ENCODE measurements at places on chromosomes 5 and 9. TPM values are rescaled to one million over a fixed set of nuclear protein-coding genes. Genes with fewer than 3 reads are reported as not detected.
A peak's percentile ranks its signal among the peaks of the same experiment; 100 is the strongest.

Gene TMEFF1
- 0.05 TPM for polyA plus RNA-seq

Gene SLC9A3
- 1.5 TPM for polyA plus RNA-seq

Gene FRRS1L
- polyA plus RNA-seq: under 0.01 TPM

DNA sequence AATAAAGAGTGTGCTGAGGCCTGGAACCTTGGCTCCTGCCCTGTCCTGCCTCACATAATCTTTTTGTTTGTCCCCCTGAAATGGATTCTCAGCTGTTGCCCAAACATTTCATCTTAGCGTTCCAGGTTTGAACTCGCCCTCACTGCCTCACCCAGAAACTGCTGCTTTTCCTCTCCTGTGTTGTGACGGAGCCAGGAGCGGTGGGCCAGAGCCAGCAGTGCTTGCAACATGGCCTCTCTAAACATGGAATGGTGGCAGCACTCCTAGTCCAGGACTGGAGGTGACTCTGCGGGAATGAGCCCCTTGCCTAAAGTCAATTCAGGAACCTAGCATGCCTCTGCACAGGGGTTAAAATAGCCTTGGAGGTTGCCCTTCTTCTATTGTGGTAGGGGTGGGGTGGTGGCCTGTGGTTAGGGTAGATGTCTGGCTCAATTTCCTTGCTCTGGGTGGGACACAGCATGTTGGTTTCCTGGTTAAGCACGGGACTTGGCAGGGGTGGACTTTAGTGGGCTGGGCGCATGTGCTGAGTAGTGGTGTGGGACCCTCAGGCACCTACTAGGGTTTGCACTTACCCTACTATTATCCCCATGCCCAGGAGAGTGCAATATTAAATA lies 101.6 kb downstream of the SLC25A46 start:
- H3K4me1 ChIP-seq: no peaks in the 10 kb centered on the region
- no peaks in the 10 kb centered on the region for H3K36me3 ChIP-seq
- DNase-seq: no peak
- H3K27me3 ChIP-seq: no peaks in the 10 kb centered on the region

GRCh38 chr5:179801304-179802206 lies 5.1 kb downstream of the MGAT4B start:
- no peaks in the 10 kb centered on the region for H3K27me3 ChIP-seq
- H3K4me3 ChIP-seq: no peak overlapping the region
- peaks cover 37% of the 10 kb centered on the region for H3K36me3 ChIP-seq

GRCh38 chr5:135538261-135538660 lies 2.5 kb upstream of the NEUROG1 start:
- H3K27me3 ChIP-seq: peaks cover 90% of the 10 kb centered on the region
- H3K27ac ChIP-seq: no peak overlapping the region
- no peak overlapping the region for H3K4me3 ChIP-seq

- H3K4me1 ChIP-seq: no peaks in the 10 kb centered on the region
- no peak overlapping the region for H3K4me3 ChIP-seq
- H3K27ac ChIP-seq: no peak overlapping the region
These were observed 810.1 kb upstream of the WWC1 start for GRCh38 chr5:167481345-167481744.

DNA sequence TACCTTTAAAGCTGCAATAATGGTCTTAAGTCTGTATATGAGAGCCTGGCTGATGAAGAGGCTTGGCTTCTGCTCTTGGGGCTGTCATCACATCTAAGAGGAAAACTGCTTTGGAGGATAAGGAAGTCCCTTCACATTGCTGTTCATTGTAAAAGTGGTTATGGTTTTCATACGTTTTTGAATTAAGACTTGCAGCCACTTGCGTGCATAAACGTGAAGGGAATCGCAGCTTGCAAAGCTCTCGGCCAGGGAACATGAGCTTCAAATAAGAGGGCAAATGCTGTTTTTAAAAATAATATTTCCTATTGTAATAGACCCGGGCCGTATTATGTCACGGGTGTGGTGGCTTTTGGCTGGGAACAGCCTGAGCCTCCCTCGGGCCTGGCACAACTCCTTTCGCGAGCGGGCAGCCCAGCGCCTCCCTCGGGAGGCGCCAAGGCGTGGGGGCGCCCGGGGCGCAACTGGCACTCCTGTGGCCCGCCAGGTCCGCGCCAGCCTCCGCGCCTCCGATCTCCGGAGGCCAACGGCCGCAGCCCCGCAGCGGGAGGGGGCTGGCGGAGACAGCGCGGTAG lies 538 bp upstream of the ARHGEF28 start:
- H3K27ac ChIP-seq: peak overlapping the region; percentile 84
- H3K27me3 ChIP-seq: peaks cover 10% of the 10 kb centered on the region
- H3K36me3 ChIP-seq: no peaks in the 10 kb centered on the region
- no peak for DNase-seq
- H3K4me1 ChIP-seq: peaks cover 27% of the 10 kb centered on the region

DNA sequence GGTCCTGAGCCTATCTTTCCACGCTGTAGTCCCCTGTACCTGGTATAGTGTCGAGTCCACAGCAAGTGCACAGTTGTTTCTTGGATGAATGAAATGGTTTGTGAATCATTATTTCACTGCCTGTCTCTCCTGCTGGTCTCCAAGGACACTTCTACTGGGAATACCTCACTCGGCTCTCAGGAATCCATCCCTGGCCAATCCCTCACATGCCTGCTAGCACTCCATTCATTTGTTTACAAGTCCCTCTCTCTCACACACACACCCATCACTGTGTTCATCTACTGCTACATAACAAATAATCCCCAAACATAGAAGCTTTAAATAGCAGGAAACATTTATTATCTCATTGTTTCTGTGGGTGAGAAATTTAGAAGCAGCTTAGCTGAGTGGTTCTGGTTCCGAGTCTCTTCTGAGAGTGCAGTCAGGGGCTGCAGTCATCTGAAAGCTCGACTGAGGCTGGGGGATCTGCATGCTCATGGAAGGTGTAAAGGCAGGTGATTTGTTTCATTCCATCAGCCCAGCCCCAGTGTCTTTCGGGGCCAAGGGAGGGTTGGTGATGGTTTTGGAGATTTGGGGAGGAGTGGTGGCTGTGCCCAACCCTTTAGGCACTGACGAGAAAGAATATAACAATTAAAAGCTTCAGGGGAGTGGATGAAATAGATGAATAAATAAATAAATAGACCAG lies 132.7 kb upstream of the IER5L start:
- no peak overlapping the region for H3K4me3 ChIP-seq
- no peak overlapping the region for H3K27ac ChIP-seq
- no peaks in the 10 kb centered on the region for H3K27me3 ChIP-seq
- peaks cover 2% of the 10 kb centered on the region for H3K4me1 ChIP-seq
- peak; percentile 6 for DNase-seq
- H3K36me3 ChIP-seq: no peaks in the 10 kb centered on the region

GRCh38 chr5:151110992-151111391 lies 30.2 kb upstream of the TNIP1 start:
- H3K4me1 ChIP-seq: peaks cover 21% of the 10 kb centered on the region
- no peak overlapping the region for H3K4me3 ChIP-seq
- peak; percentile 8 for DNase-seq
- peak overlapping the region; percentile 5 for H3K27ac ChIP-seq
- no peaks in the 10 kb centered on the region for H3K27me3 ChIP-seq

DNA sequence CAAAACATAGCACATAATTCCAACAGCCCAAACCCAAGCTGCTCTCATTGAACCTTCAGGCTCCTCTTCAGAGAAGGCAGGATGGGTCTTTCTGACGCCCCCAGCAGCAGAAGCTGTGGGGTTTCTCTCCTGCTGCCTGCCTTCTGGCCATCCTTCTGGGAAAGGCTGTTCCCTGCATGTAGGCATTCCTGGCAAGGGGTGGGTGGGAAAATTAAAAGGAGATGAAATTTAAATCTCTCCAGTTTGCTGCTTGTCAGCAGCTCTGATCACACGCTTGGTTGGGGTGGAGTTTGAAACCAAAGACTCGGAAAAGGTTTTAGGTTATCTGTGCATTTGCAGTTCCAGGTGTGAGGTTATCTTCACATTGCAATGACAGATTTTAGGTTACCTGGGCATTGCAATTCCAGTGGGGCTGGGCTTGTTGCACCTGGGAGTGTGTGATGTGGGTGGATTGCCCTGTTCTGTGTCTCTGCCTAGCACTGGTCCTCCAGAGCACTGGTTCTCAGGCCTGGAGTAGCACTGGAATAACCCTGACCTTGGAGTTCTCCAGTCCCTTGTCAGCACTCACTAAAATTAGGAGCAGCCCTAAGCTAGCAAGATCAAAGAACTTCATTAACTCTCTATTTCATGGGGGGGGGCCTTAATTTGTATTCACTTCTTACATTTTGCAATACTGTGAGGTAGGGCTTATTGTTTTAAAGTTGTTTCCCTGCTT lies 109.7 kb downstream of the PDZD2 start:
- DNase-seq: no peak
- H3K36me3 ChIP-seq: no peaks in the 10 kb centered on the region
- H3K27ac ChIP-seq: no peak overlapping the region

DNA sequence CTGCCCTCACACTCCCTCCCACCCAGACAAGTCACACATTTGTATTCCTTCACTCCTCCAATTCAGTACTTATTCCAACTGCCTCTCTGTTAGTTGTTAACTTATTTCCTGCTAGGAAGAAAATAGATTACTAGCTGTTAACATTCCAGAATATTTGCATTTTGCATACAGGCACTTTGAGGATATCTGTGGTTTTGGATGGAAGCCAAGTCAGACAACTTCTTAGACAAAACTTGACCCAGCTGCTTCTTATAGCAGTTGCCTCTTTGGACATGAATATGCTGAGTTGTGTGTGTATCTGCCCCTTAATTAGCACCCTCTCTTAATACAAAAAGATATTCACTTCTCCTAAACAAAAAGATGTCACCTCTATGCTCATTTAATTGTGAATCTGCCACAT lies 1280.6 kb upstream of the ACO1 start:
- H3K4me3 ChIP-seq: no peak overlapping the region
- H3K27me3 ChIP-seq: no peaks in the 10 kb centered on the region
- no peaks in the 10 kb centered on the region for H3K36me3 ChIP-seq
- H3K27ac ChIP-seq: no peak overlapping the region
- DNase-seq: no peak

DNA sequence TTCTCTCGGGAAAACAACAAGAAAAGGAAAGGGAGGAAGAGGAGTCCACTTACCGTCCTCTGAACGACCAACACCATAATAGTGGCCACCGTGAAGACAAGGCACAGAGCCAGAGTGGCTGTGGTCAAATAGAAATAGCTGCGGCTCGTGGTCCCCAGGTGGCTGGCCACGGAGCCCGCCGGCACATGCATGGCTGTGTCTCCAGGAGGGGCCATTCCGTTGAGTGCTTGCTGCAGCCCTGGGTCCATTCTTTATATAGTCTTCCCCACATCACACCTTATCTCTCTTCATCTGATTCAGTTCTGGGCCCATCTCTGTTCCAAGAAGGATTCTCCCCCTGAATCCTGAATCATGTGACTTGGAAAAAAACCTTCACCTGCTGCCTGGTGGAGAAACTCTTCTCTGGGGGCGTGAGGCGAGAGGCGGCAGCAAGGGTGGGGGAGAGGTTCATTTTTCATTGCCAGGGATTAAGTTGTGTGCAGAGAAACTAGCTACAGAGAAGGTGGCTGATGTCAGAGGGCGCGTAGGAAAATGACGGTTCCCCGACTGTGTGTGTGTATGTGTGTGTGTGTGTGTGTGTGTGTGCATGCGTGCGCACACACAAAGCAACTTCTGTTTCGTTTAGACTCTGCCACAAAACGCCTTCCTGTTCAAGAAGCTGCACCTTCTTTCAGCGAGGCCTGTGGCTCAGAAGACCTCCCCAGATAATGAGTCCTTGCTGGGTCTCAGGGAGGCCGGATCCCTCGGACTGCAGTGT lies at the start of gene TNFSF8:
TSS of gene TNFSF8 (minus strand) at position 536 of the 757 bp plus-strand sequence. CDS start at position 248, 288 bp downstream.
- DNase-seq: peak; percentile 90
- H3K4me3 ChIP-seq: peak within 1 kb of the TSS; percentile 46
- H3K27me3 ChIP-seq: no peaks in the 10 kb centered on the region
- peak within 1 kb of the TSS; percentile 74 for H3K27ac ChIP-seq

DNA sequence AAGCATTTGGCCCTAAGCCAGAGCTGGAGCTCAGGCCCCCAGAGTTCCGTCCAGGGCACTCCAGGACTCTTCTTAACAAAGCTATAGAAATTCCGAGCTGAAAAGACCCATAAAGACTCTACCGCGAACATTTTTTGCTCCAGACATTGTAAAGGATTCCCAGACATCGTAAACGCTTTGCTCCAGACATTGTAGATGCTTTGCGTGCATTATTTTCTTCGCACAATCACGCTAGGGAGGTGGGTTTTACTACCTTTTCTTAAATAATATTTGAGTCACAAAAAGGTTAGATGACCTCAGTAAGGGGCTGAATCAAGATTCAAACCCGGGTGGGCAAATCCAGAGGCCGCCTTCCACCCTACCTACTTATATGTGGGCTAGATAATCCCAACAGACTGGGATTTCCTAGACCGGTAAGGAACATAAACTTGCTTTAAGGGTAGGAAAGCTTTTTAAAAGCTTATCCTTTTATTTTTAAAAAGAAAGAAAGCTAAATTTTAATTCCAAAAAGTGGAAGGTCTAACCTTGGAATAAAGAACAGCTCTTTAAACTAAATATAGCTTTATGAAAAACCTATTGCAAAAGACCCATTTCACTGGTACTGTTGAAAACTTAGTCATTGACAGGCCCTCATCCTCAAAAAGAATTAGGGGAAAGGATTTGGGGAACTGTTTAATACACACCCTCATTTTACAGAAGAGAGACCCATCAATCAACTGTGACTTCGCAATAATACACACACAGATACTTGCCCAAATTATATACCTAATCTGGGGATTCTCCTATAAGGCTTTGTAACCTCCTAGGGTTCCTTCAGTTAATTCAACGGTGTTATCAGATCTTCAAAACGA lies 822 bp upstream of the TNIP1 start:
- H3K36me3 ChIP-seq: no peaks in the 10 kb centered on the region
- H3K27me3 ChIP-seq: no peaks in the 10 kb centered on the region
- H3K4me1 ChIP-seq: peaks cover 82% of the 10 kb centered on the region
- H3K4me3 ChIP-seq: peak overlapping the region; percentile 77
- H3K27ac ChIP-seq: peak overlapping the region; percentile 98
- peak; percentile 72 for DNase-seq

Gene TMEM174
- not detected for polyA plus RNA-seq

DNA sequence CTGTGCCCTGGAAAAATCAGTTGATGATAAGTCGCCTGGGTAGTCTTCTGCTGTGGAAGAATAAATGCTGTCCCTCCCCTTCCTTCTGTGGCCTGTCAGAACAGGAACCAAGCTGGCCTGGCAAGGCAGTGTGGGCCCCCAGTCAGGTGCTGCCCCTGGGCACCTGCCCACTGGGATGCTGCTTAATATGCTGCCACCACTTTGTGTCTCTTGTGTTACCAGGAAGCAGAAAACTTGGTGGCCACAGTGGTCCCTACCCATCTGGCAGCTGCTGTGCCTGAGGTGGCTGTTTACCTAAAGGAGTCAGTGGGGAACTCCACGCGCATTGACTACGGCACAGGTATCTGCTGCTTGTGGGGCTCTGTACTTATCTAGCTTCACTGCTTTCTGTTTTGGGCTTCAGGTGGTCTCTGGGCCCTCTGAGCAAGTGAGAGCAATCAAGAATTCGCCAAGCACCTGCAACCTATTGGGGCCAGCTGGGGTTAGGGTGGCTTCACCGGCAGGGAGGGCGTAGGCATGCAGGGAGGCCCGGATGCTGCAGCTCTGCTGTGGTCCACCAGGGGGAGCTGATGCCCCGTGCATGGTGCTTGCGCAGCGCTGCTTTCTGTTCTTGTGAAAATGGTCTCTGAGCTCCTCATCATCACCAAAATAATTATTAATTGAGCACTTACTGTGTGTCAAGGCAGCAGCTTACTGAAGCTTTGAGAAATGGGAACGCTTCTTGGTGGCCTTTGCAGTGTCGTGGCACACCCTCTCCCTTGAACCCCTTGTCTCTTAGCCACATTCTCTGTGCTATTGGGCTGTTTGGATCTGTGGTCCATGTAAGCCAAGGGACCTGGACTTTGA lies 20.3 kb downstream of the PTPA start:
- no peaks in the 10 kb centered on the region for H3K27me3 ChIP-seq
- H3K36me3 ChIP-seq: peaks cover 54% of the 10 kb centered on the region
- DNase-seq: peak; percentile 95
- no peak overlapping the region for H3K4me3 ChIP-seq
- peaks cover 21% of the 10 kb centered on the region for H3K4me1 ChIP-seq
- peak overlapping the region; percentile 45 for H3K27ac ChIP-seq

Gene PCDHGA4
- 0.05 TPM for polyA plus RNA-seq

Gene MUSK
- 0.03 TPM for polyA plus RNA-seq

Measured in spleen (tissue), 13 donors.